NT2/D1 (cell line): ENCODE measurements at places on chromosomes 4 and X.

GRCh38 chr4:55947254-55947882 is 1.4 kb upstream of the CEP135 start:
- DNase-seq = no peak

DNA sequence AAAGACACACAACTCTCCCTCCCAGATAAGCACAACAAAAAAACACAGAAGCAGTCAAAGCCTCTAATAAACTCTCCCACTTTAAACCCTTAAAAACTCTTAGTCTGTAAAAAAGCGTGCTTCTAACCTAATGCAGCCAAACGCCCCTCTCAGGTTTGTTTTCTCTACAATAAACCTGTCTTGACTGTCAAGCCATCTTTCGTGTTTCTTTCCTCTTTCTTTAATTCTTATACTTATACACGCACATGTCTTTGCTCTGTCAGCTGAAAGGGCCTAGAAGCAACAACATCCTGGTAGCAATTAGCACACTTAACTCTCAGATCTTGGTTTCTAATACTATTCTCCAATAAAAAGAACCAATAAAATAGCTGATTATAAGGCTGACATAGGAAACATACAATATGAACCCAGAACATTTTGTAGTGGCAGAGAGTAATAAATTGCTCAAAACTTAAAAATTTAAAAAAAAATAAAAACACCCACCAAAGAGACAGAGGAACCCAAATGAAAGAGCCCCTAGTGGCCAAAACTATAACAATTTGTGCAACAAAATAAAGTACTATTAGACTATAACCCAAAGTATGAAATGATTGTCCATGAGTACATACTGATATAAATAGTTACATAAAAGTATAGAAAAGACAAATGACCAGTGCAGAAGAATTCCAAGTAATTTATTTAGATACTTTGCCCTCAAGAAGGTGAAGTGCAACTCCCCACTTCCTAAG is 440.4 kb upstream of the ADGRL3 start:
- no peak for DNase-seq

- no peak for DNase-seq
Measured at GRCh38 chr4:40837094-40837870, 87.5 kb downstream of the NSUN7 start.

GRCh38 chr4:6984612-6985425 is 58.4 kb upstream of the TADA2B start:
- no peak for DNase-seq

DNA sequence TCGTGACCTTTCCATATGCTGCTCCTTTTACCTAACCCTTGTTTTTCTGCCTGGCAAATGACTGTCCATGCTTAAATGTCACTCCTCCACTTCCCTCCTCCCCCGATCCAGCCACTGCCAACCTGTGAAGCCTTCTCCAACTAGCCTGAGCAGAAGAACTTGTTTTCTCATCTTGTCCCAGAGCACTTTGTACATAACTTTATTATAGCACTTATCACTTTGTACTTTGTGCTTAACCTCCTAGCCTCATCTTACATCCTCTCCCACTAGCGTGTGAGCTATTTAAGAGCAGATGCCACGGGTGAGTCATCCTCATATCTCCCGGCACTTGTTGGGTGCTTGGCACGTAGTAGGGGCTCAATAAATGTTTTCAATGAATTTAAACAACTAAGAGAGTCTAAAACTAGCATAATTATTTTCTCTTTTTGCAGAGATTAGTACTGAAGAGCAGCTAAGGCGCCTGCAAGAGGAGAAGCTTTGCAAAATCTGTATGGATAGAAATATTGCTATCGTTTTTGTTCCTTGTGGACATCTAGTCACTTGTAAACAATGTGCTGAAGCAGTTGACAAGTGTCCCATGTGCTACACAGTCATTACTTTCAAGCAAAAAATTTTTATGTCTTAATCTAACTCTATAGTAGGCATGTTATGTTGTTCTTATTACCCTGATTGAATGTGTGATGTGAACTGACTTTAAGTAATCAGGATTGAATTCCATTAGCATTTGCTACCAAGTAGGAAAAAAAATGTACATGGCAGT is 46.9 kb downstream of the XIAP start:
- DNase-seq = no peak

GRCh38 chr4:140807491-140808252 is 51.5 kb upstream of the TBC1D9 start:
- DNase-seq = no peak

DNA sequence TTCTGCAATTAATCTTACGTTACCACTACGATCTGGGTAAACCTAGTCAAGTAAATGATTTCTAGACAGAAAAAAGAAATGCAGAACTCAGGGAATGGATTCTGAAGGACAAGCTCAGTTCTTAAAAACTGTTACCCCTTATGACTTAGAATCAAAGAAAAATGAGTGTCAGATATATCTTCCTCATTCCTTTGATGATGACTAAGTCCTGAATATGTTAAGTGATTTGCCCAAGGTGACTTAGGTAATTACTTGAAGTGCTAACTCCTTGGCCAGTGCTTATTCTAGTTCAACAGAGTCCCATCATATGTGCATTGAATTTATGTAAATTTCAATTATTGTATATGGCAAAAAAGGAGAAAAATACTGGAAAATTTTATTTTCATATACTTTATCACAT is 92.5 kb downstream of the PPEF1 start:
- DNase-seq = no peak

DNA sequence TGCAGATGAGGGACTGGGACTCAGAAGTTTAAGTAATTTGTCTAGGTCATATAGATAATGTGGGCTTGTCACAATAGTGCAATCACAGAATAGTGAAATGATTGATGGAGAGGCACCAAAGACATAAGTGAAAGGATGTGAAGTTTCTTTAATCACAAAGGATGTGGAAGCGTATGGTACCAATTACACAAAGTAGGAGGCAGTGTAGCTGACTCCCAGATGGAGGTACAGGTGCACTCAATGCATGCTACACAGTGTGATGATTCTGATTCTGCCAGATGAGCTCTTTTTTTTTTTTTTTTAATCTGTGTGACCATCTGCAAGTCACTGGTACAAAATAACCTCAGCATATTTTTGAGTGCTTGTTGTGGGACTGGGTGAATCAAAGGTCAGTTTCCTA is 411.3 kb downstream of the SPRY1 start:
- no peak for DNase-seq

- no peak for DNase-seq
Measured at GRCh38 chr4:152763796-152764195, 15.7 kb downstream of the TIGD4 start.

GRCh38 chr4:105698607-105699006 is 9.9 kb downstream of the INTS12 start:
- DNase-seq = no peak

GRCh38 chrX:105909576-105909975 is 87.2 kb downstream of the NRK start:
- DNase-seq = no peak

GRCh38 chrX:101231080-101231479 is 11.5 kb downstream of the DRP2 start:
- no peak for DNase-seq

DNA sequence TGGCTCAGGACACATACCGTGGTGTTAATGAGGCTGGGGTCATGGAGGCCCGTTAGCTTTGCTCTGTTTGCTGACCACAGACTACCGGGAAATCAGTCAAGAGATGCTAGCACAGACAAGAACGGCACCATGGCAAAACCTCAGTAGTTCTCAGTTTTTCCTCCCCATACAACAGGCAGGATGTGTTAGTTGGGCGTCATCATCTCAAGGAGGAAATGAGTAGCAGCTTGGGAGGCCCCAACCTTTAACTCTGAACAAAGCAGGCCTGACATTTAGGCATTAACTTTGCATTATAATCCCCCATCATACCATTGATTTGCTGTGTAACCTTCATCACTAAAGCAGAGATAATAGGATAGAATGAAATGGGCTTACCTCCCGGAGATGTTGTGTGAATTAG is 714.2 kb downstream of the RPA4 start:
- DNase-seq = peak; percentile 30

GRCh38 chrX:31934842-31935370 is 863.1 kb upstream of the FTHL17 start:
- DNase-seq = no peak

DNA sequence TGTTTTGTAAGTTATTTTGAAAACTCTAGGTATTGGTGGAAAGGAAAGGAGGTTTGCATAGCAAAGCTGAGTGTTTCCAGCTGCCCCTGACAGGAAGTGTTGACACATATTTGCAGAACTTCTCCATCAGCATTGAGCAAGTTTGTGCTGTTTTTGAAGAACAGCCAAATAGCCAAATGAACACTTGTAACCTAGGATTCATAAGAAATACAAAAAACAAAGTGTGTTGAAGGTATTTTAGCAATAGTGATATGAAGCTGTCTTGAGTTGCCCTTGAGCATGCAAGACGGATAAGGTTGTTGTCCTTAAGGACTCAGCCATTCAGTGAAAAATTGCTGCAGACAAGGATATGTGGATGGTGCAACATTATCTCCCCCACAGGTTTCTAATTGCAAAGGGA is 68.3 kb upstream of the PGM2 start:
- no peak for DNase-seq

GRCh38 chrX:78997870-78998558 is 52.8 kb downstream of the P2RY10 start:
- DNase-seq = no peak

GRCh38 chr4:23202712-23203247 is 510.0 kb downstream of the GBA3 start:
- DNase-seq = no peak

DNA sequence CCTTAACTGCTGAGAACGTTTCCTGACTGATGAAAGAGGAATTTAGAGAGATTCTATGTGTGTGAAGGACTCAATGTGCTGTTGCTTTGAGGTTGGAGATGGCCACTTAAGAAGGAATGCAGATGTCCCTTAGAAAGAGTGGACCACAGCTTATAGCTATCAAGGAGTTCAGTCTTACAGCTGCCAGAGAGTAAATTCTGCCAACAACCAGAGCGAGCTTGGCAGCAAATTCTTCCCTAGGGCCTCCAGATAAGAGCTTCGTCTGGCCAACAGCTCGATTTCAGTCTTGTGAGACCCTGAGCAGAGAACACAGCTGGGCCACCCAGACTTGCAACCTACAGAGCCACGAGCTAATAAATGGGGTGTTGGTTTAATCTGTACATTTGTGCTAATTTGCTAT is 21.8 kb downstream of the MID1 start:
- no peak for DNase-seq

GRCh38 chr4:142427456-142427855 is 418.6 kb downstream of the INPP4B start:
- peak; percentile 52 for DNase-seq

DNA sequence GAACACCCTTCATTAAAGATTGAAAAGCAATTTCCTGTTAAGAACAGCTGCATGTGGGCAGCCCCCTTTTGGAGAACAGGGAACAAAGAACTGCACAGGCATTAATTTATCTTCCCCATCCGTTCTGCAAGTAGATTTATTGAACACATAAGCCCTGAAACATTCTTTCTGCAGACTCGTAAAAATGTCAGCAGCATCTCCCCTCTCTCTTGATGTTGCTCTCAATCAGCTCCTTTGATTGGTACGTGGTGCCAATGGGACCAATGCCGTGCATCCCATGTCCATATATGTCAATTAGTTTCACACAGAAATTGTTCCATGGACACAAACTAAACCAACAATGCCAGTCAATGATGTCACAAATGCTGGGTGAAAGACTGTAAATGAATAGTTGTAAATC is 228.5 kb upstream of the RASGEF1B start:
- DNase-seq = no peak

GRCh38 chr4:88244816-88245579 is 39.4 kb downstream of the PPM1K start:
- DNase-seq = no peak

- peak; percentile 71 for DNase-seq
Measured at GRCh38 chrX:14029425-14030173, at the start of gene GEMIN8. GEMIN8 (minus strand) TSS chrX:14029892; CDS start chrX:14021478, 8,414 bp downstream.

DNA sequence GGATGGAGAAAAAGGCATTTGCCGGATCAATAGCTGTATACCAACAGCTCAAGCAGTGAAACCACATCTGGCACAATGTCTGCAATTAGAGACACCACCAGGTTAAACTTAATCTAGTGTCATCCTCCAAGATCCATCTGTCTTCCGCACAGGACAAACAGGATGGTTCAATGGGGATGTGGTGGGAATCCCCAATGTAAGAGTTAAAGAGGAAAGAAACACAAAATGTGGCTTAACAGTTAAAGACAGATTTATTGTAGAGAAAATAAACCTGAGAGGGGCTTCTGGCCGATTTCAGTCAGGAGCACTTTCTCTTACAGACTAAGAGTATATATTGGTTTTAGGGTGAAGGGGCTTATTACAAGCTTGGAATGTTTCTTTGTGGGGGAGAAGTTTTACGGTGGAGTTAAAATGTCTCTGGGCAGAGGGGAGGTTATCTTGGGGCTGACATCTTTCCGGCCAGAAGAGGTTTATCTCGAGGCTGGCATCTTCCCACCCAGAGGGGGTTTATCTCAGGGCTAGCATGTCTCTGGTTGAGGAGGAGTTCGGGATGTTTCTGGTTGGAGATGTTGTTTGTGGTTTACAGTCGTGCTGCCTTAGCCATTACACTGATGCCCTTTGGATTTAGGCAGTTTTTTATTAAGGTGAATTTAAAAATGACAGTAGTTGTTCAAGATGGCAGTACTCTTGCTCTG is 61.7 kb downstream of the KANTR start:
- DNase-seq = no peak

- peak; percentile 97 for DNase-seq
Measured at GRCh38 chrX:49039598-49040375, 3.4 kb downstream of the TFE3 start.

- no peak for DNase-seq
Measured at GRCh38 chr4:103118166-103118565, 18.5 kb upstream of the BDH2 start.

DNA sequence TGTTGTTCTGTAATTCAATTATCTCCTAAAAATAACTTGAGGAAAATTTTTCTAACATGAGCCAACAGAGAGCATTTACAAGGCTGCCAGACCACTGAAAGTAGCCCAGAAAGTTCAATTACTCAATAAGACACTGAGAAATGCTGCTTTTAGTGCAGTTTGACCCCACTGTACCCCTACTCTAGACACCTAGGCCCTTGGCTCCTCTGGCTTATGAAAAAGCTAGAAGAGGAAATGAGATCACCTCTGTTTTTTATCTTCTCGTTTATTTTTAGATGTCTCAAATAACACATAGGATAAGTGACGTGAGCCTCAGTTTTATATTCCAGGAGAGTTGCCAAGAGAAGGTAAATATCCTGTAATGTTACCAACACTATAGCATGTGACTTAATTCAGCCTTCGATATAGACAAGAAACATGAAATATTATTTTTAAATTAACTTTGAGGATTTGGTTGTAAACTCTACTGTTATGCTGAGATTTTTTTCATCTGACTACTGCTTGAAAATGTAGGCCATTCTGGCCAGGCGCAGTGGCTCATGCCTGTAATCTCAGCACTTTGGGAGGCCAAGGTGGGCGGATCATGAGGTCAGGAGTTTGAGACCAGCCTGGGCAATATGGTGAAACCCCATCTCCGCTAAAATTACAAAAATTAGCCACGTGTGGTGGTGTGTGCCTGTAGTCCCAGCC is 24.4 kb downstream of the TNIP3 start:
- no peak for DNase-seq

- DNase-seq = no peak
Measured at GRCh38 chr4:13794819-13795565, 167.5 kb upstream of the BOD1L1 start.
